Lower lobe of right lung (tissue), 2 donors: ENCODE measurements at places on chromosomes 4 and X. TPM values are rescaled to one million over a fixed set of nuclear protein-coding genes. Genes with fewer than 3 reads are reported as not detected.

The GPR82 gene
- 0.65 TPM for total RNA-seq

The ARMCX1 gene
- 18.8 TPM for total RNA-seq

The GAB1 gene
- 63.3 TPM for total RNA-seq

The ANXA5 gene
- 426 TPM for total RNA-seq

- no peak for DNase-seq
These were observed 168.5 kb downstream of the SOWAHB start for GRCh38 chr4:76729460-76729859.

DNA sequence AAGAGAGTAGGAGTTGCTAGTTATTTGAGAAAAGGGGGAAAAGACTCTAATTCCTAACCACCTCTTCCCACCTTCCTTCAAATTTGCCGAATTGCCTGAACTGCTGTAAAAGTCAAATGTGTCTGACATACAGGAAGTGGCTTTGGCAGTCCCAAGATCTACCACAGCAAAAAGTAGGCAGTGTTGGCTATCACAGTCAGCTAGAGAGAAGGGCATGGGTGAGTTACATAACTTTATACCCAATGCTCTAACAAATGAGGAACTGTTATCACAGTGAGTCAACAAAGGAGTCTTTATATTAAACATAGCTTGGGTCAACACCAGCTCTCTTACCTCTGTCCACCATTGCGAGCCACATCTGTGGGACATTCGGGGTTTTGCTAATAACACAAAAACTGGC lies 2.4 kb upstream of the MBNL3 start:
- no peak for DNase-seq

DNA sequence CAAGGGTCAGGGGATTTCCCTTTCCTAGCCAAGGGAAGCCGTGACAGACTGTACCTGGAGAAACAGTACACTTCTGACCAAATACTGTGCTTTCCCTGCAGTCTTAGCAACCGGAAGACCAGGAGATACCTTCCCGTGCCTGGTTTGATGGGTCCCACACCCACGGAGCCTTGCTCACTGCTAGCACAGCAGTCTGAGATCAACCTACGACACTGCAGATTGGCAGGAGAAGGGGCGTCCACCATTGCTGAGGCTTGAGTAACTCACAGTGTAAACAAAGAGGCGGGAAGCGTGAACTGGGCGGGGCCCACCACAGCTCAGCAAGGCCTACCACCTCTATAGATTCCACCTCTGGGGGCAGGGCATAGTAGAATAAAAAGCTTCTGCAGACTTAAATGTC lies 48.7 kb upstream of the SRD5A3 start:
- no peak for DNase-seq

- DNase-seq: no peak
These were observed 186.4 kb downstream of the SPRY1 start for GRCh38 chr4:123583043-123583442.

DNA sequence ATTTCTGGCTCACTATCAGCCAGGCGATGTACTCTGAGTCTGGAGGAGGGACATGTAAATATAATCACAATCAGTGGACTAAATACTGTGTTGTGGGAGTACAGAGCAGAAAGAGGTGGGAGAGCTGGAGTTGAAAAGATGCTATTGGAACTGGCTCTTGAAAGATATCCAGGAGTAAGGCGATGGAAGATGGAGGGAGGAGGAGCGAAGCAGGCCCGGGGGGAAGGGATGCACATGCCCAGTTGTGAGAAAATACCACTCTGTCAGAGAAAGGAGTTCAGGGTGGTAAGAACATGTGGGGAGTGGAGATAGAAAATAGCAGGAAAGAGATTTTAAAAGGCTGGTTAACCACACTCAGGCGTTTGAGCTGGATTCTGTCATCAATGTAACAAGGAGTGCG lies 216.9 kb upstream of the ETNPPL start:
- DNase-seq: no peak

DNA sequence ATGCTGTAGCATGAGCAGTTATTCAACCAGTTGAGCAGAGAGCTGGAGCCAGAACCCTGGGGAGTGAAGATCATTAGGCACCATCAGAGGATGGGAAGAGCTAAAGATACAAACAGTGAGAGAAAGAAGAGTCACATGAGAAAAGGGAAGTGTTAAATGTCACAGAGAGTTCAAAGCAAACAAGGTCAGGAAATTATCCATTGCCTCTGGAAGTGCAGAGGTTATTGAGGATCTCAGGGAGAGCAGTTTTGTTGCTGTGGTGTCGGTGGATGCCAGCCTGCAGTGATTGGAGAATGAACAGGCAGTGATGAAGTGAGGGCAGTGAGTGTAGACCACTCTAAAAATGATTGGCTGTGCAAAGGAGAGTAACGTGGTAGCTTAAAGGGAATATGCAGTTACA lies 17.7 kb downstream of the SPARCL1 start:
- DNase-seq: no peak

DNA sequence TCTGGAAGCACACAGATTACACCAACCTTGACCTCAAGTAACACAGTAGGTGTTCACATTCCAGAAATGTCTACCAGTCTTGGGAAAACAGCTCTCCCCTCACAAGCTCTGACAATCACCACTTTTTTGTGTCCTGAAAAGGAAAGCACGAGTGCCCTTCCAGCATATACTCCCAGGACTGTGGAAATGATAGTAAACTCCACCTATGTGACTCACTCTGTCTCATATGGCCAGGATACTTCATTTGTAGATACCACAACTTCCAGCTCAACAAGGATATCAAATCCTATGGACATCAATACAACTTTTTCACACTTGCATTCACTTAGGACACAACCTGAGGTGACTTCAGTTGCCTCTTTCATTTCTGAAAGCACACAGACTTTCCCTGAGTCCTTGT lies 46.9 kb downstream of the ADGRG4 start:
- DNase-seq: no peak

DNA sequence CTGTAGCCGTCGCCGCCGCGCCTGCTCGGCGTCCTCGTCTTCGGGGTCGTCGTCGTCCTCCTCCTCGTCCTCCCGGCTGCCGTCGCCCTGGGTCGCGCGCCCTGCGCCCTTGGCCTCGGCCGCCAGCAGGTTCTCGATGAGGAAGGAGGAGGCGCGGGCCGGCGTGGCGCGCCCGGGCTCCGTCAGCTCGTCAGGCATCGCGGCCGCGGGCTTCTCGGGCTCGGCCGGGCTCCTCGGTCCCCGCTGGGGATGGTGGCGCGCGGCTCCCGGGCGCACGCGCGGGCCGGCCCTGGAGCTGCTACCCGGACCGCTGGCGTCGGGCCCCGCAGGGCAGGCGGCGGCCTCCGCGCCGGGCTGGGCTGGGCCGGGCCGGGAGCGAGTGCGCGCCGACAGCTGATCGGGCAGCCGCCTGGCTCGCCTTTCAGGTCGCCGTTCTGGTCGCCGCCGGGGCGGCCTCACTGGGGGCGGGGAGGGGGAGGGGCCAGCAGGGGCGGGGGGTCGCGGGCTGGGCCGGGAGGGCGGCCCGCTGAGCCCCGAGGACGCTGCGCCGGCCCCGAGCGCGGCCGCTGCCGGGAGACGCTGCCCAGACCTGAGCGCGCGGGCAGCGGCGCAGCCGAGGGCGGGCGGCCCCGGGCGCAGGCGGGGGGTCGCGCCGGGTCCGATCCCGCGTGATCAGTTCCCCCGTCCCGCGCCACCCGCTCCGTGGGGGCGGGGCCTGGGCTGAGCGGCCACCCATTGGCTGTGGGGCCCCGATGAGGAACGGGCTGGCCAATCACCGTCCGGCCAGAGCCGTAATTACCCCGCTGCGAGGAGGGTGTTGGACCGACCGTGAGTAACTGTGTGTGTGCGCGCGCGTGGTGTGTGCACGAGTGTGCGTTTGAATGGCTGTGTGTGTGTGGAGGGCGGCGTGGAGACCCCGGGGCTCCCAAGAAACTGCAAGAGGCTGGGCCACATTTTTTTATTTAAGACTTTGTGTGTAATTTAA lies at the start of gene HMX1:
HMX1 (minus strand) TSS at position 423 of the 985 bp plus-strand sequence; CDS start at position 198, 225 bp downstream.
- no peak for DNase-seq
